ENCODE measurements at places on chromosomes 7 and 10.

DNA sequence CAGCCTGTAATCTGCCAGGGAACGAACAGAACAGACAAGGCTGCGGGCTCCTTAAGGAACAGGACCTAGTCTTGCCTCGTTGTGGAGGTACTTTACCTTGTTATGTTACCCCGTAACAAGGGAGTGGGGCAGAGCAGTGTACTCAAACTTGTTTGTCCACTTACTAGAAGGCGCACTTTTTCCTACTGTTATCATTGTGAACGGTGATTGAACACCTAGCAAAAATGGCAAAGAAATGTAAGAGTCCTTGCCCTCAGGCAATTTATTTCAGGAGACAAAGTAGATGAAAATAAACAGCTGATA, 620 bp upstream of the IMPDH1 start:
- DNase-seq = no peak

GRCh38 chr7:27163288-27164044, 1.9 kb downstream of the HOXA9 start:
- no peak for DNase-seq

DNA sequence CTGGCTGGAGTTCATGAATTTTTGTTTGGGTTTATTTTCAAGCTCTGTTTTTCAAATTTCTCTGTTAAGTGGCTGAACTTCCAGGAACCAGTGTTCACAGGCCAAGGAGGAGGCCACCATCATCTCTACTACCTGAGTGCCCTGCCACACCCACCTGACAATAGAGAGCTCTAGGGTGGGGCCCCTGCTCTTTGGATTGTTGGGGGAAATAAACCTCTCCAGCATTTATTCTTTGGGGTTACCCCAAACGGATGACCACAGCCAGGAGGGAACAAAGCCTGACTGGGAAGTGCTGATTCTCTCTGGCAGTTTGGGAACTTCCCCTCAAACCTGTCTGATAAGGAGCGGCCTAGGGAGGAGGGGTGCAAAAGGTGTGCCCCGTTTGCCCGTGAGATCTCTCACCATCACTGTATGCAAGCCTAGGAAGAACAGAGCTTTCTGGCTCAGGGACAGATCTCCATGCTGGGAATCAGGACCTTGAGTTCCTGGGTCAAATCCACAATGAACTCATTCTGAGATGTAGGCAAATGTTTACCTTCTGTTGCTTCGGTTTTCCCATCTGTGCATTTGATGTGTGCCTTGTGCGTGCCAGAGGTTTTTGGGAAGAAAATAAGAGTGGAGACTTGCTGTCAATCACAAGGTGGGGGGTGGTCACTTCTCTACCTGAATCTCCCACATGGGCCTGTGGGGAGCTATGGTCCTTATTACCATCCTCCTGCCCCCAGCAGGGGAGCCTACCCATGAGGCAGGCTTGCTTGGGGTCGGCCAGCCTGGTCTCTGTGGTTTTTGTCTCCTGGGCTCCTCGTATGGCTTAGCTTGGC, 27.7 kb upstream of the PDCD4 start:
- no peak for DNase-seq

- no peak for DNase-seq
These were observed 3.8 kb downstream of the RTKN2 start for GRCh38 chr10:62264702-62265436.

GRCh38 chr7:16816824-16817223, 12.0 kb upstream of the AGR2 start:
- no peak for DNase-seq

DNA sequence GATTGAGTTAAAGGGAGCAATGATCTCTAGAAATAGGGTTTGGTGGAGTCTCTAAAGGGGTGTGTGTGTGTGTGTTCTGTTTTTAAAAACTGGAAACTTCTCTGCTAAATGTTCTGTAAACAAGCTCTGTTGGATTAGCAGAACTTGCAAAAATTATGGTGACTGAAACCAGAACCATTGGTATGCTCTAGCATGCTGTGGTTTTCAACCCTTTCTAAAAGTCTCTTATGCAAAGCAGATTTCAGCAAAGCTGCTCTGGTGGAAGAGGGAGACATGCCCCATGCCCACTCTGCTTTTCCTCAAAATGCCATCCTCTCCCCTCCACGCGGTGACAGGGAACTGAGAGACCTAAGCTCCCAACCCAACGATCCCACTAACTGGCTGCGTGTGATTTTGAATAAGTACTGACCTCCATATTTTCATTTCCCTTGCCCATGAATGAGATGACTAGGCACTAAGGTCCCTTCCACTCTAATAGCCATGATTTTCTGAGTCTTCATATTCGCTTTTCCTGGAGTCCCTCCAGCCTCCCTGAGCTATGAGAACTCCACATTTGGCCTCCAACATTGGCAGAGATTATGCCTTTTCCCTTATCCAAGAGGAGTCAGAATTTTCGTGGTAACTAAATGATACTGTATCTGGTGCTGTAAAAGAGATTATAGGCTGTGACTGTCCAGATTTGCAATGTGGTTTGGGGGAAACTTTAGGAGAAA, 117.3 kb upstream of the PALS2 start:
- DNase-seq = no peak

DNA sequence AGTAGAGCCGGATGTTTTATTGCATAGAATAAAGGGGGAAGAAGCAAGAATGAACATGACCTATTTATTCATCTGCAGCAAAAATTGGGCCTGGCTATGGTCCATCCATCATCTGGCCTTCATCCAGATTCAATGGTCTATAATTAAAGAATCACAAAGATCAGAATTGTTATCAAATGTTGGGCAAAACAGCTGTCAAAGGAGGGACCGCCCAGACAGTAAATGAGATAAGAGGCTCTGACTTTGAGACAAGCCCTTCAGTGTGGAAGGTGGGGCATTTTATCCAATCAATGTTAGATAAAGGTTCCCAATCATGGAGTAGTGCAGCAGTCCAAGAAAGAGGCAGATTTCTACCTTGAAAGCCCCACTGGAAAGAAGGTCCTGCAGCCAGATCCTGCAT, 153.5 kb downstream of the PARD3 start:
- no peak for DNase-seq

DNA sequence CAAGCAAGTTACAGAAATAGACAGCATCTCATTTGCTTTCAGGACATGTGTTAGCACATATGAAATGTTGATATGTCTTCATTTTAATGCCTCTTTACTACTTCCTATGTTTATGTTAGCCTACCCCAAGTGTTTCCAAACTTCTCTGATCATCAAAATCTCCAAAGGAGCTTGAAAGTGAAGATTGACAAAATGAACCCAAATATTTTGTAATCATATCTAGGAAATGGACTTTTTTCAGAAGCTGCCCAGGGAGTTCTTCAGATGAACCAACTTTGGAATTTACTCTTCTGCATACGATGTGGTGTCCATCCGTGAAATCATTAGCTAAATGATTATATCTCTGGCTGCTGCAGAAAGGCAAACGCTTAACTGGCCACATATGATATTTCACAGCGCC, 101.2 kb upstream of the AOAH start:
- no peak for DNase-seq

DNA sequence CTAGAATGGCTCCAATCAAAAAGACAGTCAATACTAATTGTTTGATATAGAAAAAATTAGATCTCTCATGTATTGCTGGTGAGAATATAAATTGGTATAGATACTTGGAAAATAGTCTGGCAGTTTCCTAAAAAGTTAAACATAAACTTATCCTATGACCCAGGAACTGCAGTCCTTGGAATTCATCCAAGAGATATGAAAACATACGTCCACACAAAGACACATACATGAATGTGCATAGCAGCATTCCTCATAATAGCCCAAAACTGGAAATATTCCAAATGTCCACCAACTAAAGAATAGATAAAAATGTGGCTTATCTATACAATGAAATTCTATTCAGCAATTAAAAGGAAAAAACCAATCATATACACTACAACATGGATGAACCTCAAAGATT, 128.4 kb downstream of the ZFAND4 start:
- no peak for DNase-seq

DNA sequence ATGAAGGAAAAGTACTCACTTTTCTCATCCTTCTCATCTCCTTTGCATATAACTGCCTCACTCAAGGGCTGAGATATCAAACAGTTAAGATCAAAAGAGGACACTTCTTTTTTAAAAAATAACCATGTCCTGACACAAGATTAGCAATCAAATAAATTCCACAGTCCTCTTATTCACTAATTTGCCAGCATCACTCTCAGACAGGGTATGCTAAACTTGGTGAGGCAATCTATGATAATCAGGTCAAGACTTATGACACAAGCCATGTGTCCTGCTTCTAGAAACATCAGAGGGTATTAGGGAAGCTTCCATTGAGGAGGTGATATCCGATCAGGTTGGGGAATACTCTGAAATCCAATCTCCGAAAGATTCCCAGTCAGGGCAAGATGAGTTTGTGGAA, 10.4 kb downstream of the PANK1 start:
- no peak for DNase-seq

GRCh38 chr7:47100148-47100816, 481.6 kb downstream of the TNS3 start:
- no peak for DNase-seq

- no peak for DNase-seq
These were observed 24.1 kb upstream of the SLK start for GRCh38 chr10:103942866-103943265.

DNA sequence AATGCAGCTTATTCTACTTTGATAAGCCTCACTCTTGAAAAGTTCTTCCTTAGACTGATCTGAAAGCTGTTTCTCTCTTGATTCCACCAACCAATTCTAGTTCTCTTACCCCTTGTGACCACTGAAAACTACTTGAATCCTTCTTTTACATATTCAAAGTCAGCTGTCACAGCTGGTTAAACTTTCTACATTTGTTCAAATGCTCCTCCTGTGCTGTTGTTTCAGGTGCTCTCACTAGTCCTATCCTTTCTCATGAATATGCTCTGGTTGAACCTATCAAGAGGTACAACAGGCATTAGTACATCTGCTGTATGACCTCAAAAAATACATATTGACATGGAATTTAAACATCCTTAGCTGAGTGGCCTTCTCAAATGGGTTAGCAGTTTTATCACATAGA, 91.5 kb downstream of the MYO3A start:
- DNase-seq = no peak

- no peak for DNase-seq
These were observed 31.9 kb downstream of the ZAN start for GRCh38 chr7:100765250-100765649.

GRCh38 chr7:121797657-121798452, 75.1 kb upstream of the PTPRZ1 start:
- no peak for DNase-seq

- DNase-seq = no peak
These were observed 97.2 kb downstream of the SLC25A13 start for GRCh38 chr7:96224685-96225084.

- DNase-seq = no peak
These were observed 9.2 kb downstream of the CLEC2L start for GRCh38 chr7:139532636-139533155.

GRCh38 chr7:44294325-44295069, 30.9 kb downstream of the CAMK2B start:
- no peak for DNase-seq

DNA sequence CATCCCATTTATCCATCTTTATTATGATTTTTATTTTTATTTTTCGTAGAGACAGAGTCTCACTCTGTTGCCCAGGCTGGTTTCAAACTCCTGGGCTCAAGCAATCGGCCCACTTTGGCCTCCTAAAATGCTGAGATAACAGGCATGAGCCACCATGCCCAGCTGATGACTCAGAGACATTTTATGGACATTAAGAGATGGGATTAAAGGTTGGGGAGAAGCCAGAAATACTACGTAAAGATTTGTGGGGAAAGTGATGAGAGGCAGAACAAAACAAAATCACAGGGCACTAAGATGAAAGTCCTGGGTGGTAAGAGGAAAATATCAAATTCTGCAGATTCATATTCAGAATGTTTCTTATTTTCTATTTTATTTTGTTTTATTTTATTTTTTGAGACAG, 7.6 kb downstream of the WNT8B start:
- no peak for DNase-seq

DNA sequence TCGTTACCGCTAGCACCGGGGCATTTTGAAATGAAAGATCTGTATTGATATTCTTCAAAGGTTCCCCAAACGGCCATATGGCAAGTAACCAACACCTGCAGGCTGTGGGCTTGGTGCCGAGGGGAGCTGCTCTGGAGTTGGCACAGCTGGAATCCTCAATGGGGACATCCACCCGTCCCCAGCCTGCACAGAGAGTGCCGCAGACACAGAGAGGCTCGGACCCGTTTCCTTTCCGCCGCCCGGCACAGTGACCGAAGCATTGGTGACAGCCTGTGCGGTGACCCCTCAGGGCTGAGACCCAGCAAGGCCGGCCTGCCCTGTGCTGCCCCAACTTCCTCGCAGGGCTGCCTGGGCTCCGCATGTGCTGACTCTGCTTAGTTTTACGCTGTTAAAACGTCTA, 4.5 kb downstream of the CFAP46 start:
- DNase-seq = no peak

- DNase-seq = no peak
These were observed 46.4 kb downstream of the KMT2E start for GRCh38 chr7:105060437-105060836.

DNA sequence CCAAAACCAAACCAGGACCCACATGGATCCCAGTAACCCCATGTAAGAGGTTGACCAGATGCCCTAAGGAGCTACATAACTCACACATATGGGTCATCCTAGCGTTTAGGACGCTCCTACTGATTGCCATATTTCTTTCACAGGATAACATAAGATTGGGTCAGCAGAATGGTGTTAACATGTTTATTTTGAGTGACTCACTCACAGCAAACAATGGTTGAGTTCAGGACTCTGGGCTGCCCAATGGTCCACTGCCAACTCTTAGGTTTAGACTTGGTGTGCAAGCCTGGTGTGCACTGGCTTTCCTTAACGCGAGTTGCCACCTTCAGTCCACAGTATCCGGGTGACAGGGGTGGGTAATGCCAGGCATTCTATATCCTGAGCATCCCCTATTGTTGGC, 211.5 kb downstream of the GPAM start:
- DNase-seq = no peak

Data from activated naive CD8-positive, alpha-beta T cell treated with anti-CD3 and anti-CD28 coated beads, Interleukin-2, amount 50 U/mL, for 16 hours (primary cell).